WTC11 (cell line): ENCODE measurements at places on chromosomes 3 and 15.

DNA sequence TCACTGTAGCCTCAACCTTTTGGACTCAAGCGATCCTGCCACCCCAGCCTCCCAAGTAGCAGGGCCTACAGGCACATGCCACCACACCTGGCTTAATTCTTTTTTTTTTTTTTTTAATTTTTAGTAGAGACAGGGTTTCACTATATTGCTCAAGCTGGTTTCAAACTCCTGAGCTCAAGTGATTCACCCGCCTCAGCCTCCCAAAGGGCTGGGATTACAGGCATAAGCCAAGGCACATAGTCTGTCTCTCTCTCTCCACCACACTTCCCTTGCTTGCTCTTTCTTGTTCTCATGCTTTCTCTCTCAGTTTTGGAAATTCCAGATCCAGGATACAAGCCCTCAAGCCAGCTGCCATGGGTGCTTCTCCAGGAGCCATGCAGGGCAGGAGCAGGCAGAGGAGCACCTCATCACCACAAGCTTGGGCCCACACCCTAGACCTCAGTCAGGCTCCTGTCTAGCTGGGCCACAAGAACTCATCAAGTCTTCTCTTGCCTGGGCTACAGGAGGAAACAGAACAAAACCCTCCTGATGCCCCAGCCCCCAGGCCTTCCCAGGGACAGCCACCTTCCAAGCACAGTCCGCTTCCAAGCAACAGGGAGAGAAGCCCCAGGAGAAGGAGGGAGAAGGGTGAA, 145.3 kb upstream of the LPP start:
- no peak for DNase-seq

DNA sequence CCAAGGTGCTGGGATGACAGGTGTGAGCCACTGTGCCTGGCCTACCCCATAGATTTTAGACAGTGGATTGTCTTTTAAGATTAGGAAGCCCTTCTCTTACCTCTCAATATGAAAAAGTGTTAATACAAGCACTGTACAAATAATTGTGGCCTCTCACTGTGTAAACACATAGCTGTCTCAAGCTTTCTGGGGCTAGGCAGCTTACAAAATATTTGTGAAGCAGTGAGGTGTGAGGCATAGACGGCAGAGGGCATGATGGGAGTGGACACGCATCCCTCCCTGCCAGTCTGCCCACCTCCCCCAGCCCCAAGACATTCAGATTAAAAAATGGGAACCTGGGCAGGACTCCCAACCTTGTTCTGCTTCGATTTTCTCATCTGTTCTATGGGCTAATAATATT, 34.6 kb downstream of the SQOR start:
- DNase-seq = no peak

GRCh38 chr15:33200444-33200843, 5.9 kb upstream of the FMN1 start:
- DNase-seq = no peak

GRCh38 chr3:98034486-98034885, 629 bp downstream of the GABRR3 start:
- DNase-seq = no peak

- no peak for DNase-seq
Measured at GRCh38 chr3:129389572-129389937, 38.9 kb downstream of the EFCAB12 start.

DNA sequence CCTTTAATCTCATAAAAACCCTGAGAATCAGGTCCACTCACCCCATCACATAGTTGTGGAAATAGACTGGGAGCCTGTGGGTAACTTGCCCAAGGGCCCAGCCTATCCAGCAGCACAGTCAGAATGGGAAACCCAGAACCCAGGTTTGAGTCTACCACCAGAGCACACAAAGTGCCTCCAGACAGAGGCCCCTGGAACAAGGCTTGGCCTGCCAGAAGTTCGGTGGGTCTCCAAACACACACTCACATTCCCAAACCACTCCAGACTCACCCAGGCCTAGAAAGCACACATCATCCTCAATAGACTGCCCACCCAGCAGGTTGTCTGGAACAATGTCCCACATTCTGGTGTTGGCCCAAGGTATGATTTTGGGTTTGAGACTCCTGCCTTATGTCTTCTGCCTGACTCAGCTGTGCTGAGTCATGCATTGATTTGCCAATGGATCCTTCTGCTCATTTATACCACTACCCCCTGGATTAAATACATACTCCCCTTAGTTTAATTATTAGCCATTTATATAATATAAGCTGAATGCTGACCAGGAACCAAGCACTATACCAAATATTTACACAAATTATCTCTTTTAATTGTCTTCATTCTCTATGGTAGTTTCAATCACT, 4.5 kb downstream of the SLC12A8 start:
- DNase-seq = no peak

GRCh38 chr3:113231827-113232253, 20.5 kb downstream of the BOC start:
- no peak for DNase-seq

GRCh38 chr3:181635141-181635540, 76.6 kb upstream of the SOX2 start:
- no peak for DNase-seq

DNA sequence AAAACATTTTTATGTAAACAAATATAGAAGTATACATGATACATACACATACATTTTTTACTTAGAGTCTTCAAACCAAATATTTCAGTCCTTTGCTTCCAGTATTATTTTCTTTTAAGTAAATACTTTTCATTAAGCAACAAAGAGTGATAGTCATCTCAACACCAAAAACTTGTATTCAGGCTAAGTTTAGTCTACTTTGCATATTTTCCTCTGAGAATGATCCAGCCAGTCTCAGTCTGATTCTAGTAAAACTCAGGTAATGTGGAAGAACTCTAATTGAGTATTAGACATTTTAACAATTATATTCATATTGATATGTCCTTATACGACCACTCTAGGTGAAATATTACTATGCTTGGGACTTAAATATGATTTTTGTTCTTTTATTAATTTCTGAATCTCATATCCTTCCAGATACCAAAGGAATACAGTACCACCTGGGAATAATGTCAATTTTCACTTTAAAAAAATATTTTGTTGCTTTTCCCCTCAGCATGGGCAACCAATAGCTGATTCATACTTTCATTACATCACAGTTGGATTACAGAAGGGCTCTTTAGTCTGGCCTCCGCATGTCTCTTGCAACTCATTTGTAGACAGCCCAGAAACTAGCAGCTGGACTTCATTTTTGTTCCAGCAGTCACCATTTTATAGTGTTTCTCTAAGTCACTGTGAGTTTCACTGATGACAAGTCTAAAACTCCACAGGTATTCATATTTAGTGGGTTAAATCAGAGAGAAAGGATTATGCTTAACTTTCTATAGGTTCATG, 390.4 kb downstream of the ZBTB20 start:
- DNase-seq = no peak

DNA sequence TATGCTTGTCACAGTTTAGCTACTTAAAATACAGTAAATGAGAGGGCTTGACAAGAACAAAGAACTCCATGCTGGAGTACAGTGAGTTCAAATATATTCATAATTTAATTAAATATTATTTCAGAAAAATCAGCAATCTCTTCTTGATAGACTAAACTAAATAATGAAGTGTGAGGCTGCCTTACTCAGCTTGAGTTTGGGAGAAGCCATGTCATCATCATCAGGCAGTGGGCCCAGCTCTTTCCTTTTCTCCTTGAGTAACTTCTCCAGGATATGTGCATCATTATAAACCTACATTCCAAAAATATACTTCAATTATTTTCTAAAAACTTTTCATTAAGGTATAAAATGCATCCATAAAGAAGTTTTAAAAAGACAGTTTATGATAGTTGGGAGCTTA, 70.5 kb downstream of the PBRM1 start:
- no peak for DNase-seq

- no peak for DNase-seq
Measured at GRCh38 chr15:79357566-79357965, 46.7 kb downstream of the TMED3 start.

DNA sequence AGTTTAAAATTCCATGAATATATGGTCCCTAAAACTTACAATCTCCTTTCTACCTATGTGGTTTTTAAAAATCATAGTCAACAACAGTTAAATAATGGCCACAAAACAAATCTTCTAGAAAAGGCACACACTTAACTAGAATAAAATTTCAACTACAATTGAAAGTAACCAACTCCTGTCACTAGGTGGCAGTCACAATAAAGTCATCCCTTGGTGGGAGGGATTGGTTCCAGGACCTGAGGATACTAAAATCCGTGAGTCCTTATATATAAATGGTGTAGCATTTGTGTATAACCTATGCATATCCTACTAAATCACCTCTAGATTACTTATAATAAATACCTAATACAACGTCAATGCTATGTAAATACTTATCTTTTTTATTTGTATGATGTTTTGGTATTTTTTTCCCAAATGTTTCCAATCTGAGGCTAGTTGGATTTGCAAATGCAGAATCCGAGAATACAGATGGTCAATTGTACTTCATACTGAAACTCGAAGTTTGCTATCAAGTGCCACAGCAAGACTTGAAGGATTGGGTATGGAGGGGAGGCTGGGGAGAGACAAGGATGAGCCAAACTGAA, 172.6 kb downstream of the FMN1 start:
- DNase-seq = no peak

DNA sequence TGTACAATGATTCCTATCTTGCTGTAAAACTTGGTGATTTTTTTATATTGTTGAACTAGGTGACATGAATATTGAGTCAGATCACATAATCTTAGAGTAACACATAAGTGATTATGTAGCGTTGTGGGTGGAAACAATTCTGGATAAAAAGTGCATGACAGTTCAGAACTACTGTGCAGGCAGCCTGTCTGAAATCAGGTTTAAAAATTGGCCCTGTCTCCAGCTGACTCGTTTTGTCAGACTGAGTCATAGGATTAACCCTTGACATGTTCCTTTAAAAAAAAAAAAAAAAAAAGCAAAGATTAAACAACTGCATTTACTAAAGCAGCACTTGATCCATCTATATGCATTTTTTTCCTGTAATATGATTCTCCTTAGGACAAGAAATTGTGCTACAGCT, 160.0 kb upstream of the CGNL1 start:
- no peak for DNase-seq

GRCh38 chr3:140198242-140198641, 263.3 kb downstream of the CLSTN2 start:
- DNase-seq = no peak

- no peak for DNase-seq
Measured at GRCh38 chr3:121430664-121431215, 115.0 kb downstream of the POLQ start.

GRCh38 chr3:13085081-13085845, 12.0 kb upstream of the IQSEC1 start:
- no peak for DNase-seq

- DNase-seq = no peak
Measured at GRCh38 chr3:17227472-17227871, 342.7 kb downstream of the PLCL2 start.

DNA sequence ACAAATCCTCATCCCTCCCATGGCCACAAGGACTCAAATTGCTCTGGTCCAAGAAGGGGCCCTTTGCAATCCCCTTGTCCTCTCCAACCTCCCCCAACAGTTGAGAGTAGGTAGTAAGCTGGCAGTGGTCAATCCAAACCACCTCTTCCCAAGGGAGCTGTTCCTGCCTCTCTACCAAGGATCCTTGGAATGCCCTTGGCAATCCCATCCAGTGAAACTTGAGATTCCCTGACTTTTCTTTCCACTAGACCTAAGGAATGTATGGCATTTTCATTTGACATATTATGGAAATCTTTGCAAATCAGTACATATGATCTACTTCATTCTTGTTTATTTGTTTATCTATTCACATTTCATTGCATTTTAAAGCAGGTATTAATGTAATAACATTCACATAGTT, 4.8 kb upstream of the RBP2 start:
- DNase-seq = no peak

DNA sequence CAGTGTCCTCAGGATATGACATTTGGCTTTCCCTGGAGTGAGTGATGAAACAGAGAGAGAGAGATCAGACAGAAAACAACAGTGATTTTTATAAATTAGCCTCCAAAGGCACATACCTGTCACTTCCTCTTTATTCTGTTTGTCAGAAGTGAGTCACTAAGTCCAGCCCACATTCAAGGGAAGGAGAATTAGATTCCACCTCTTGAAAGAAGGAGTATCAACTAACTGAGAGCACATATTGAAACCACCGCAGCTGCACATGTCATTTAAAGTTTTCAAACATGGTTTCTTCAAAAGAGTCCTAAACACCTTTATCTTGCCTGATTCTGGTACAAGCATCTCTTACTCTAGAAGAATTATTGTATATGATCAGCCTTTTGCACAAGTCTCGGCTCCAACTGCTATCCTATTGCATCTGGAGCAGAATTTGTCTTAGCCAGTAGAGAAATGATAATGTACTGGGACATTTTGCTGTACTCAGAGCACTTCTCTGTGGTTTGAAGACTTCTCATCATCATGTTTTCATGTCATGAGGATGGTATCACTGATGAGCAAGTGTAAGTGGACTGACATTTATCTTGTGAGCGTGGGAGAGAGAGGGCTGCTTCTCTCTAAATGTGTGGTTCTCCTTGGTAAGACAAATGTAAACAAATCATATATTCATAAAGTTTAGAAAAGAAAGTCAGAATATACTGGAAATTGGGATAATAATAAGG, 338.9 kb upstream of the CFAP20DC start:
- DNase-seq = no peak

GRCh38 chr3:14768881-14769280, 49.9 kb upstream of the FGD5 start:
- DNase-seq = no peak

DNA sequence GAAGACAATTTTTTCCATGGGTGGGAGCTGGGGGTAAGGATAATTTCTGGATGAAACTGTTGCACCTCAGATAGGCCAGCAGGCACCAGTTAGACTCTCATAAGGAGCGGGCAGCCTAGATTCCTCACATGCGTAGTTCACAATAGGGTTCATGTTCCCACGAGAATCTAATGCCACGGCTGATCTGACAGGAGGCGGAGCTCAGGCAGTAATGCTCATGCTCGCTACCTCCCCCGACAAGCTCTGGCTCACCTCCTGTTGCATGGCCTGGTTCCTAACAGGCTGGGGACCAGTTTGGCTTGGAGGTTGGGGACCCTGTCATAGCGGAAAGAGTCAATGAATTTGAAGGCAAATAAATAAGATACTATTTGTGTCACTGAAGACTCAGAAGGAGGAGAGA, 105.5 kb downstream of the PLD1 start:
- peak; percentile 40 for DNase-seq

GRCh38 chr3:32593903-32594525, 23.4 kb upstream of the DYNC1LI1 start:
- no peak for DNase-seq

DNA sequence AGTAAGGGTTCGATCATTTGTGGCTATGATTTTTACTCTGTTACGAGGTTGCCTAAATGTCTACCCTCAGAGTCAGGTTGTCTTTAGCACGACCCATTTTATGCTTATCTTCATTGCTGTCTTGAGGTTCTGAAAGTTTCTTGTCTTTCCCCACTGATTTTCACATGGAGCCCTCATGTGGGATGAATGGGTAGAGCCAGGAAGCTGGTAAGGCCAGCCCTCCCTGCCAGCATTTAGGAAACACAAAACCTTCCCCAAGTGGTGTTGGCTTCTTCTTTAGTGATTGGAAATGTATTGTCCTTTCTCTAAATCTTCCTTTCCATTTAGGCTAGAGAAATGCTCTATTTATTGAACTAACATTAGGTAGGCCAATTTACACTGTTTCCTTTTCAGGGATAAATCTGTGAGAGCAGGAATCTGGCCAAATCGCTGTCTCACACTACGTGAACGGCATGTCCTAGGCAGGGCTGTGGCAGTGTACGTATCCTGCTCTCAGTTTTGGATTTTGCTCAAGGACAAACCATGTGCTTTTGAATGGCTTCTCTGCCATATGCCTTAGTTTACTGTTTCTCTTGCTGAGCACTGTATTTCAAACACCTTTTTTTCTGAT, 43.7 kb downstream of the MYZAP start:
- DNase-seq = no peak

- no peak for DNase-seq
Measured at GRCh38 chr15:98760975-98761374, 112.6 kb downstream of the IGF1R start.
